ENCODE measurements at places on chromosomes 16 and 17. TPM values are rescaled to one million over a fixed set of nuclear protein-coding genes. Genes with fewer than 3 reads are reported as not detected.

The KRTAP3-2 gene
- total RNA-seq = not detected

DNA sequence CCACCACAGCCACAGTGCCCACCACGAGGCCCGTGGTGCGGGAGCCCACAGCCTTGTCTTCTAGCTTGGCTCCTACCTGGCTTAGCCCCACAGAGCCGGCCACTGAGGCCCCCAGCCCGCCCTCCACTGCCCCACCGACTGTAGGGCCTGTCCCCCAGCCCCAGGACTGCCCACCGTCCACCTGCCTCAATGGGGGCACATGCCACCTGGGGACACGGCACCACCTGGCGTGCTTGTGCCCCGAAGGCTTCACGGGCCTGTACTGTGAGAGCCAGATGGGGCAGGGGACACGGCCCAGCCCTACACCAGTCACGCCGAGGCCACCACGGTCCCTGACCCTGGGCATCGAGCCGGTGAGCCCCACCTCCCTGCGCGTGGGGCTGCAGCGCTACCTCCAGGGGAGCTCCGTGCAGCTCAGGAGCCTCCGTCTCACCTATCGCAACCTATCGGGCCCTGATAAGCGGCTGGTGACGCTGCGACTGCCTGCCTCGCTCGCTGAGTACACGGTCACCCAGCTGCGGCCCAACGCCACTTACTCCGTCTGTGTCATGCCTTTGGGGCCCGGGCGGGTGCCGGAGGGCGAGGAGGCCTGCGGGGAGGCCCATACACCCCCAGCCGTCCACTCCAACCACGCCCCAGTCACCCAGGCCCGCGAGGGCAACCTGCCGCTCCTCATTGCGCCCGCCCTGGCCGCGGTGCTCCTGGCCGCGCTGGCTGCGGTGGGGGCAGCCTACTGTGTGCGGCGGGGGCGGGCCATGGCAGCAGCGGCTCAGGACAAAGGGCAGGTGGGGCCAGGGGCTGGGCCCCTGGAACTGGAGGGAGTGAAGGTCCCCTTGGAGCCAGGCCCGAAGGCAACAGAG, 10.5 kb downstream of the VASN start:
- DNase-seq = no peak

DNA sequence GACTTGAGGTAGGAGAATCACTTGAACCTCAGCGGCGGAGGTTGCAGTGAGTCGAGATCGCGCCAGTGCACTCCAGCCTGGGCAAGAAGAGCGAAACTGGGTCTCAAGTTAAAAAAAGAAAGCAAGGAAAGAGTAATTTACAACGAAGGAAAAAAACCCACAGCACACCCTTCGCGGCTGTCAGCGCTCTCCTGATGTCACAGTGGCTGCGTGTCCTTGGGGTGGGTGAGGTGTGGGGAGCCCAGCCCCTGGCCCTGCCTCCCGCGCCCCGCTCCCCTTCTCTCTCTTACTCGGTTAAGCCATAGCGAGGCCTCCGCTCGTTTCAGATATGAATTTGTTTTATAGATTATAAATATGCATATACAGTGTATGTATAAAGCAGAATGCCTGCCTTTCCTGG, 740 bp upstream of the JPT2 start:
- DNase-seq = no peak

The RNF43 gene
- total RNA-seq = 4.7 TPM

GRCh38 chr16:6349725-6350124, 982.9 kb upstream of the RBFOX1 start:
- DNase-seq = no peak

The CACNG5 gene
- not detected for total RNA-seq
